ENCODE measurements at places on chromosomes 1 and 21.

- no peak for DNase-seq
Observed at GRCh38 chr1:101371259-101371658, 134.4 kb downstream of the S1PR1 start.

GRCh38 chr1:156111355-156111962, 3.1 kb upstream of the LMNA start:
- DNase-seq = no peak

DNA sequence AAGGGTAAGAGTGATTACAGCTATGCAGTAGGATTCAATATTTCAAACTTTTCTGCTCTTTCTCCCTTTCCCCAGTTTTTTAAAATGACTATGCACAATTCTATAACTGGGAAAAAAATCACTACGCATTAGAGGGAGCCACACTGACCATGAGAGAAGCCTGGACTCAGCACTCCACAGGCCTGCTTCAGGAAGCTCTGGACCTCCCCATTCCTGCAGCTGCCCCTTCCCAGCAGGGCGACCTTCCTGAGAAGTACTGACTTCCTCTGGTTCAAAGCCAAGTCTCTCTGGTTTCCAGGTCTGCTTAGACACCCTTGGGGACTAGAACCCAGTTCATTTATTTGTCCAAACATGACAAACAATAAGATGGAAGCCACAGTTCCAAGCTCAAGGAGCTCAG, 42.0 kb upstream of the CLSTN1 start:
- no peak for DNase-seq

DNA sequence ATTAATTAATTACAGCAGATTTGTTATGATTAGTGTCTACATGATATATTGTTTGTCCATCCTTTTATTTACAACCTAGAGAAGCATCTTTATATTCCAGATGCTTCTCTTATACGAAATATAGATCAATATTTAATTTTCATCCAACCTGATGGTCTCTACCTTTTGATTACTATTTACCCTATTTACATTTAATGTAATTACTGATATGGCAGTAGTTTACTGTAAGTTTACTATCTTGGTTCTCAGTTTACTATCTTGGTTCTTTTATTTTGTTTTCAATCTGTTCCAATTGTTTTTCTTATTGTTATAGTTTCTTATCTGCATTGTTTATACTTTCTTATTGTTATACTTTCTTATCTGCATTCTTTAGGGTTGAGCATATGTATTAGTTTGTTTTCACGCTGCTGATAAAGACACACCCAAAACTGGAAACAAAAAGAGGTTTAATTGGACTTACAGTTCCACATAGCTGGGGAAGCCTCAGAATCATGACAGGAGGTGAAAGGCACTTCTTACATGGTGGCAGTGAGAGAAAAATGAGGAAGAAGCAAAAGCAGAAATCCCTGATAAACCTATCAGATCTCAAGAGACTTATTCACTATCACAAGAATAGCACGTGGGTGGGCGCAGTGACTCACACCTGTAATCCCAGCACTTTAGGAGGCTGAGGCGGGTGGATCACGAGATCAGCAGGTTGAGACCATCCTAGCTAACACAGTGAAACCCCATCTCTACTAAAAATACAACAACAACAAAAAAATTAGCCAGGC, 28.9 kb downstream of the FAF1 start:
- DNase-seq = no peak

- DNase-seq = no peak
Observed at GRCh38 chr1:215779729-215780128, 212.6 kb downstream of the KCTD3 start.

- no peak for DNase-seq
Observed at GRCh38 chr1:211371406-211372105, 44.9 kb downstream of the TRAF5 start.

DNA sequence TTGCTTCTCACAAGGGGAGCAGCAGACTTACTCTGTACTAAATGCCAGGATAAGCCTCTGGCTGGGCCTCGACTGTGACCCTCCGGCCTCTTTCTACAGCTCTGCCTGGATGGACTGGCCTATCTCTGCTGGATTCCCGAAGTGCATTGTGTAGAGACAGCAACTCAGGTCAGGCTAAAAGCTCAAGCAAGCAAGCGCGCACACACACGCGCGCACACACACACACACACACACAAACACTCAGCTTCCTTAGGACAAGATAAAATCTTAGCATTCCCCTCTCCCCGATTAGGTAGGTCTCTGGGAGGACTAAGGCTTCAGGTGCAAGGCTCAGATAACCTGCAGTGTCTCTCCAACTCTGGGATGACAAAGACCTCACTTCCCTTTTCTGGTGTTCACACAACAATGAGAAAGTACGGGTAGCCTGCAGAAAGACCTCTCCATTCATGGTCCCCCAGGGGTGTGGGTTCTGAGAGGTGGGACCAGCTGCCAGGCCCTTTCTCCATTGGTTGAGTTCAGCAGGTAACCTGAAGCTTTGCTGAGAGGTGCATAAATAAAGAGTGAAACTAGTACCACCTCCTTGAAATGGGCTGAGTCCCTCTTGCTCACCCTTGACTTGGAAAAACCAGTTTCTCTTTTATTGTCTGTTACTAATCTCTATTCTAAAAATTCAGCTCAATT, 155.1 kb upstream of the CAMK1G start:
- no peak for DNase-seq

DNA sequence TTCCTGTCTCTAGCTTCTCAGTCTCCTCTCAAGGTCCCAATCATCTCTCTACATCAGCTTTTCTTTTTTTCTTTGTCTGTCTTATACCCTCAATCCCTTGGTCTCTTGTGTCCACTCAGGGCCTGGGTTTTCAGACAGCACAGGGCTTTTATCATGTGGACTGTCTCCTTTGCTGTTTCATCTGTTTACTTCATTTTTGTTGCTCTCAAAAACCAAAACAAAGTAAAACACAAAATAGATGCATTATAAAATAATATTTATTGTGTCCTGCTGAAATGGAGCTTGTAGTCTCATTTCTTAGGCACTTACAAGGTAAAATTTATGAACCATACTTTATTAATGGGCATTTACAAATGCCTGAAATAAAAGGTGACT, 17.8 kb upstream of the SLAMF6 start:
- DNase-seq = no peak

- no peak for DNase-seq
Observed at GRCh38 chr1:77476475-77476874, 194.7 kb downstream of the AK5 start.

GRCh38 chr1:150749720-150750311, 15.8 kb downstream of the CTSS start:
- no peak for DNase-seq

DNA sequence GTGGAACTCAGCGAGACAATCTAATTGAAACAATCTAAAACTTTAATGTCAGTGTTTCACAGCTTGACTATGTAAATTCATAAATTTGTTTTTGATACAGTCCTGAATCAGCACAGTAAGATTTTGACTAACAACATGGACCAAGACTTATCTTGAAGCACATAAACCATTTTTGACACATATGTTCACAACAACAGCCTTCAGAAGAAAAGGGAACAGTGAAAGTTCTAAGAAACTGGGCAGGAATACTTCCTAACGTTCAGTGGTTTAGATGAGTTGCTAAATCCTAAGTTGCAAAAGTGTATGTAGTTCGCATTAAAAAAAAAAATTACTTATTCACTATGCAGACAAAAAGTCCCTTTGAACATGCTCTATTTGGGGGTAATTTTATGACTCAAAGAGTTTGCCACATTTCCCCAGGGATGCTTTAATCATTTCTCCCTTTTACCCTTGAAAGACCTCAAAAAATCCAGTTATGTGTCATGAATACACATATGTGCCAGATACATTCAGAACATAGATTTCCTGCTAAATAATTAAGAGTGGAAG, 120.2 kb downstream of the MRPL39 start:
- no peak for DNase-seq

All from Ammon's horn (tissue), 1 donor.